Gastrocnemius medialis (tissue), 4 donors: ENCODE measurements at places on chromosomes 6 and 20. TPM values are rescaled to one million over a fixed set of nuclear protein-coding genes. Genes with fewer than 3 reads are reported as not detected.

The TPBG gene
- total RNA-seq = 6.4 TPM

The SLC17A1 gene
- total RNA-seq = not detected

The PTPRK gene
- 22.9 TPM for total RNA-seq

The ELOVL4 gene
- total RNA-seq = not detected
